ENCODE measurements at places on chromosomes 2 and 18. TPM values are rescaled to one million over a fixed set of nuclear protein-coding genes. Genes with fewer than 3 reads are reported as not detected.

The TCF7L1 gene
- total RNA-seq: not detected

The TCF4 gene
- 181 TPM for total RNA-seq

The FAHD2A gene
- 34.2 TPM for total RNA-seq

The ANKRD53 gene
- not detected for total RNA-seq

The TP53I3 gene
- total RNA-seq: 3.4 TPM

The CPLX4 gene
- total RNA-seq: not detected

The ANTXR1 gene
- total RNA-seq: not detected

The DYNC1I2 gene
- 36.5 TPM for total RNA-seq

The FAHD2B gene
- 33.0 TPM for total RNA-seq

The UGT1A8 gene
- total RNA-seq: 0.18 TPM

The FHL2 gene
- 0.26 TPM for total RNA-seq

The ALPI gene
- not detected for total RNA-seq

The TMEM163 gene
- 4.7 TPM for total RNA-seq

The ADD2 gene
- not detected for total RNA-seq

The COLEC11 gene
- not detected for total RNA-seq

The TRIM43 gene
- not detected for total RNA-seq

The ANKRD23 gene
- total RNA-seq: 9.8 TPM

The LCT gene
- total RNA-seq: 0.19 TPM

The C2orf81 gene
- 3.8 TPM for total RNA-seq

The DNER gene
- total RNA-seq: not detected

The PRSS56 gene
- not detected for total RNA-seq

The PMS1 gene
- total RNA-seq: 29.7 TPM

The GALNT5 gene
- total RNA-seq: not detected

The TEKT4 gene
- not detected for total RNA-seq
